ENCODE measurements at places on chromosomes 4 and X. TPM values are rescaled to one million over a fixed set of nuclear protein-coding genes. Genes with fewer than 3 reads are reported as not detected.

GRCh38 chr4:186948361-186949242, 224.9 kb upstream of the FAT1 start:
- peak; percentile 70 for DNase-seq

DNA sequence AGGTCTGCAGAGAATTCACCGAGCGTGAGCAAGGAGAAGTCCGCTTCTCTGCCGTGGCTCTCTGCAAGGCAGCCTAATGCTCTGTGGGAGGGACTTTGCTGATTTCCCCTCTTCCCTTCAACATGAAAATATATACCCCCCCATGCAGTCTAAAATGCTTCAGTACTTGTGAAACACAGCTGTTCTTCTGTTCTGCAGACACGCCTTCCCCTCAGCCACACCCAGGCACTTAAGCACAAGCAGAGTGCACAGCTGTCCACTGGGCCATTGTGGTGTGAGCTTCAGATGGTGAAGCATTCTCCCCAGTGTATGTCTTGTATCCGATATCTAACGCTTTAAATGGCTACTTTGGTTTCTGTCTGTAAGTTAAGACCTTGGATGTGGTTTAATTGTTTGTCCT, 11.3 kb downstream of the UCHL1 start:
- DNase-seq = no peak

GRCh38 chr4:3060946-3061345, 13.4 kb downstream of the HTT-AS start:
- DNase-seq = no peak

DNA sequence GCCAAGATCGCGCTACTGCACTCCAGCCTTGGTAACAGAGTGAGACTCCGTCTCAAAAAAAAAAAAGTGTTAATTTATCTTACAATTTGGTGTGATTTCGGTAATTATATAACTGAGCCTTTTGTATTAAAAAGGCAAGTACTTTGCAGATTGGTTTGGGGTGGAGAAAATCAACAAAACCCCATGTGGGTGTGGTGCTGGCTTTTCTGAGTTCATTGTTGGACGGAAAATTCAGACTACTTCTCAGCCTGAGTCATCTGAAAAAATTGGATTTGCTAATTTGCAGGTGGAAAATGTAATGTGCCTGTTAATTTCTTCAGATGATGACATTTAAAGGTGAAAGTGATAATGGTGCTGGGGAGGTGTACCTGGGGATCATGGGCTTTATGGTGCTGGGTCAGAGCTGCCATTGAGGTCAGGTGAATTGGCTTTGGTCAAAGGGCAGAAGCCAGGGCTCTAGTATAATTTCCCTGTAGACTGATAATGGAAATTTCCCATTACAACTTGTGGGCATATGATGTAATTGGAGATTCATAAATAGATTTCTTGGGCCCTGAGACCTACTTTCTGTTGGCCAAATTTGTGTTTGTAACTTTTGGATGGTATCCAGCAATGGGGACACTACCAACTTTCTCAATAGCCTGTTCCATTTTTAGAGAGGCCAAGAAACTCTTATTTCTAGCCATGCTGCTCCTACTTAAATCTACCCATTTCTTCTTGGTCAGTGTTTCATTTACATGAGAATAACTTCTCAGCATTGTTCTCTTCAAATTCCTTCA, 74.3 kb upstream of the TEX13D start:
- no peak for DNase-seq

DNA sequence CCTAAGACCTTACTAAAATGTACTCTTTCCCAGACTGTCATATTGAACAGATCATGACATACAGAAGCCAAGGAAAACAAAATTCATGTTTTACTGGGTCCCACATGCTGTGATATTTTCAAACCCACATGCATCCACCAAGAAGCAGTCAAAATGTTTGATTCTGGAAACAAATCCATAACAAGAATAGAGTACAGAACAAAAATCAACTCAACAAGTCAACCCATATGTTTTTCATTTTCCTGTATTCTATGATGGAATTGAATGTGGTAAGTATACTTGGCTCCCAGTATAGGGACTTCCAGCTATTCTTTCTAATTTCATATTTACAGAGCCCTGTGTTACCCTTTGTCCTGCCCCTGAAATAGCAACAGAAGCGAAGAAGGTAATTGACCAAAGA, 106.8 kb downstream of the COL25A1 start:
- no peak for DNase-seq

DNA sequence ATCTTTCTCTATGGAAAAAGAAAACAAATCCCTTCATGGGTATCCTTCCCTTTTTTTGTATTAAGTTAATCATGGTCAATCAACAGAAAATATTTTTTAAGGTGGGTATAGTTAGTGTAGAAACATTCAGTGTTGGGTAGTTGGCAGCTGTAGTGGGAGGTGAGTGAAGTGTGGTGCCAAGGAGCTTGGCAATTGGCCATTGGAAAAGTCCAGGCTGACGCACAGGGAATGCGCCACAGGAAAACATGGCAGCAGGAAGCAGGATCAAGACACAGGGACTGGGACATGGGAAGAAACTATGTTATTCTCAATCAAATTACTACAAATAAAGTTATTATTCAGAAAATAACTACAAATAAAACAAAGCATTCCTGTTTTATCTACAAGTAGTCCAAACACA, 20.0 kb downstream of the PALLD start:
- DNase-seq = no peak

DNA sequence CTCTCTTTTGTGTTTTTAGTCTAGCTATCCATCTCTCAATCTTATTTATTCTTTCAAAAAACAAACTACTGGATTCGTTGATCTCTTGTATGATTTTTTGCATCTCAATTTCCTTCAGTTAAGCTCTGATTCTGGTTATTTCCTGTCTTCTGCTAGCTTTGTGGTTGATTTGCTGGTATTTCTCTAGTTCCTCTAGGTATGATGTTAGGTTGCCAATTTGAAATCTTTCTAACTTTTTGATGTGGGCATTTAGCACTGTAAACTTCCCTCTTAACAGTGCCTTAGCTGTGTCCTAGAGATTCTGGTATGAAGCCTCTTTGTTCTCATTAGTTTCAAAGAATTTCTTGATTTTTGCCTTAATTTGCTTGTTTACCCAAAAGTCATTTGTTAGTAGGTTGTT, 15.2 kb upstream of the NEXMIF start:
- no peak for DNase-seq

DNA sequence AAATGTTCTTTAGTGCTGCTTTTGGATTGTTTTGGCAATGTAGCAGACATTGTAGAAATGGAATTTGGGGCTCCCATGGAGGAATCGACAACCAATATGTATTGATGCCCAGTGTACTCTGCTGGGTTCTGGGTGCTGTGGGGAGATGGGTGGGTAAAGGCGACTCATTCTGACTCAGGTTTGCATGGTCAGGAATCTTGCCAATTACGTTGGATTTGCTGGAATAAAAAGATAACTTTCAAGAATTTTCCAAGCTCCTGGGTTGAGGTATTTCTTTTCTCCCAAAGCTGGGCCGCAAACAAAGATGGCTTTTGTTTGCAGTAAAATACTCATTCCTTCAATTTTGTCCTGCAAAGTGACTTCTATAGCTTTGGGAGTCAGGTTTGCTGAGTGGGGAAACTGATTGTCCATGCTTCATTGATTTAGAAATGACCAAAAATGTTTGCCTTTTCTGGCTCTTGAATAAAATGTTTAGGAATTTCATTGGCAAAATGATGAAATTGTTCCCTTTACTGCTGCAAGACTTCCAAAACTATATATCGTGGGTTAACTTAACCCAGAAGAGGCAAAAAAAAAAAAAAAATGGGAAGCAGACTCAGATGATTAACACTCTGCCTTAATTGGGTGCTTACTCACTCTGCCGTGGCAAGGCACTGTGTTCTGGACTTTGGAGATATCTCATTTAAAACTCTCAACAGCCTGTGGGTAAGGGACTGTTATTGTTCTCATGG, 57.0 kb downstream of the RTL9 start:
- no peak for DNase-seq

- no peak for DNase-seq
Observed at GRCh38 chr4:77170926-77171325, 13.9 kb downstream of the CCNG2 start.

- DNase-seq = peak; percentile 3
Observed at GRCh38 chr4:126396703-126397102, 1081.9 kb downstream of the FAT4 start.

GRCh38 chrX:38304010-38304409, 23.3 kb downstream of the RPGR start:
- DNase-seq = peak; percentile 55

DNA sequence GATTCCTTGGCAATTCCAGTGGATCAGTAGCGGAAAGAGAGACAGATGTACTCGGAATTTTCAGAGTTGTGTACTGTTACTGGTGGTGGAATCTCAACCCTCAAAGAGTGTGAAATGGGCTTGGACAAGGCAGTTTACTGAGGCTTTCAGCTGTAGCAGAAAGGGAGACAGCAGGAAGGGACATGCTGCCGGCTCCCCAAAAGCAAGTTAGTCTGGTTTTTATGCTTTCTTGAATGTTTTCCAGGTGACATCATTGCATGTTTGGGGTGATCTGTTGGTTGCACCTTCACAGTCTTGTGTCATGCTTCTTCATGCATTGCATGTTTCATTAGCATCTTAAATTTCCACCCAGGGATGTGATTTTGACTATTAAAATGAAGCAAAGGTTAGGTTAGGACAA, 1282.2 kb downstream of the ADGRL3 start:
- DNase-seq = peak; percentile 10

DNA sequence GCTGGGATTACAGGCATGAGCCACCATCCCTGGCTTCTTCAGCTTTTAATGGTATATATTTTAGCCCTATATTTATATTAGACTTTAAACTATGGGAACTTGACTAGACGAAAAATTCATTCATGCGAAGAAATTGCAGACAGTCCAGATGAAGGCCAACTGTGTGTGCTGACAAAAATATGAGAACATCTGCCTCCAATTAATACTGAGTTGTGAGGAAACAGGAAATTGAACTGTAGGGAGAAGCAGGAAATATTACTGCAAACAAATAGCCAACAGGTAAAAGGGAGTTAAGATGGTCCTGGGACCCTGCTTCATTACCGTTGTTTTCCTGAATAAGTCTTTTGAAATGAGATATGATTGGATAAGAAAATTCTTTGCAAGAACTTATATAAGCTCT, 26.3 kb downstream of the MGARP start:
- no peak for DNase-seq

HPSE gene
- 3.0 TPM for total RNA-seq

MAD2L1 gene
- 80.2 TPM for total RNA-seq

HELT gene
- total RNA-seq = not detected

ZNF330 gene
- total RNA-seq = 32.3 TPM

NR3C2 gene
- 3.0 TPM for total RNA-seq

PRKG2 gene
- 3.0 TPM for total RNA-seq

TLR6 gene
- total RNA-seq = 0.14 TPM

RBM46 gene
- total RNA-seq = 22.9 TPM

C1GALT1C1 gene
- total RNA-seq = 18.8 TPM

SYNPO2 gene
- 3.4 TPM for total RNA-seq

MGARP gene
- total RNA-seq = 2.4 TPM

Data from GM23338 (cell line).